ENCODE measurements at places on chromosomes 16 and 17. TPM values are rescaled to one million over a fixed set of nuclear protein-coding genes. Genes with fewer than 3 reads are reported as not detected.

The DPEP1 gene
- total RNA-seq = not detected

The GCGR gene
- total RNA-seq = 0.43 TPM

The SLC35G3 gene
- total RNA-seq = not detected

The STH gene
- not detected for total RNA-seq

The PARD6A gene
- total RNA-seq = 3.7 TPM

The FOXJ1 gene
- 0.16 TPM for total RNA-seq

The MAP3K14 gene
- 27.9 TPM for total RNA-seq

The UMOD gene
- not detected for total RNA-seq

The IGF2BP1 gene
- not detected for total RNA-seq

The FAM234A gene
- 87.1 TPM for total RNA-seq

The ATP2C2 gene
- 98.8 TPM for total RNA-seq

The TPPP3 gene
- 3.8 TPM for total RNA-seq

The TEKT5 gene
- total RNA-seq = 0.90 TPM

The ACSM2A gene
- not detected for total RNA-seq

The TPSD1 gene
- total RNA-seq = 0.35 TPM

The GPR179 gene
- total RNA-seq = 0.09 TPM

The CDC42EP4 gene
- 95.2 TPM for total RNA-seq

The HOXB1 gene
- total RNA-seq = not detected

The KRTAP4-5 gene
- total RNA-seq = not detected

The KRT10 gene
- 24.5 TPM for total RNA-seq

The HYDIN gene
- total RNA-seq = 2.3 TPM

The RHBDF1 gene
- total RNA-seq = 36.9 TPM

The GP1BA gene
- total RNA-seq = not detected

The AATF gene
- 35.6 TPM for total RNA-seq

The KCTD13 gene
- 25.8 TPM for total RNA-seq

The C1QL1 gene
- total RNA-seq = 0.29 TPM

The HSD17B1 gene
- 2.5 TPM for total RNA-seq

The CD300E gene
- total RNA-seq = 0.47 TPM

The GRB2 gene
- total RNA-seq = 97.8 TPM

The PRSS22 gene
- 1.6 TPM for total RNA-seq

The LLGL1 gene
- 6.7 TPM for total RNA-seq

The CNGB1 gene
- total RNA-seq = 0.14 TPM

The ABCC3 gene
- 453 TPM for total RNA-seq

Data from mucosa of descending colon (tissue), 3 donors.